ENCODE measurements at places on chromosomes 2 and 18.

- DNase-seq: no peak
These were observed 8.0 kb downstream of the NTSR2 start for GRCh38 chr2:11661891-11662435.

DNA sequence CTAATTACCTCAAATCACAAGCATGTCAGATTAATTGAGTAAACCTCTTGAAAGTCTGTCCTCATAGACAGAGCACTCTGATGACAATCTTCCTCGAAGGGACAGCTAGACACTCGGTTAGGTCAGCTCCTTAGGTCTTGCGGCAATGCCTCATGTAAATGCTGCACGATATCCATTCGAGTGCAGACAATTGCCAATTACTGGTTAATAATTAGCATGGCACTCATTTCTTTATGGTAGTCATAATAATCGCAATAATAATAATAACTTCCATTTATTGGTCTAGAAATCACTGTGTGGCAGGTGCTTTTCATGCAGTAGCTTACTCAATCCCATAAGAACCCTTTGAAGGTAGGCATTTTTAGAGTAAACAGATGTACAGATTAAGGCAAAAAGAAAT, 44.7 kb upstream of the DSC1 start:
- no peak for DNase-seq

DNA sequence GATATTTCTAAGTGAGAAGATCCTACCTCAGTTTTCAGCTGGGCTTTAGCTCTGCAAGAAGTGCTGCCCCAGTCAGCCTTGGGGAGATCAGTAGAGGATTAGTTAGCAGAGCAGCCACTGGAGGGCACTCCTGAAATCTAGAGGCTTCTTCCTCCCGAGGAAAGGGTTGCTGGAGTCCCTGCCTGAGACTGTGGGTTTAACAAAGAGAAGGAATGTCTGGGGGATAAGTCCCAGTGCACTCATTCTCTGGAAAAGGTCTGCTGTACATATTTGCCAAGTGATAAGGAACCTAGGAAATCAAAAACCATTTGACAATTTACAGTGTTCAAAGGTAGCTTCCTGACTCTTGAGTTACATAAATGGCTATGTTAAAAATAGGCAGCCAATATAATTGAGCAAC, 207.2 kb downstream of the SLC8A1 start:
- DNase-seq: no peak

- no peak for DNase-seq
These were observed 146.3 kb upstream of the SPOPL start for GRCh38 chr2:138355244-138355643.

- no peak for DNase-seq
These were observed 6.0 kb downstream of the CIAO1 start for GRCh38 chr2:96271995-96272394.

- DNase-seq: no peak
These were observed 53.0 kb upstream of the ID2 start for GRCh38 chr2:8628866-8629209.

- no peak for DNase-seq
These were observed 12.3 kb downstream of the SCG2 start for GRCh38 chr2:223589901-223590300.

DNA sequence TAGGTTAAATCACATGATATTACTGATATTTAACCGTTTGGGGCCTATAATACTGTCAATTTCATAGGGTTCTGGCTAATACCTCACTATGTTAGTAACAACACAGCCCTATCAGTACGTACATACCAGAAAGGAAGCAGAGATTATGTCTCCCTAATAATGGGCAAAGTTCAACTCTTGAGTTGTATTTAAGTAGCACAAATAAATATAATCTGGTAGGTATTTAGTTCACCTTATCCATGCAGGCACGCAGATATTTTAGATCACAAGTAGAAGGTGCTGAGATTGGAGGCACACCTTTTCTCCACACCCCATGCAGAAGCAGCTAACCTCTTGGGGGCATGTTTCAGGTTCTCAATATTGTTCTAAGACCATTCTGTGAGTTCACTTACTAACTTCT, 118.9 kb downstream of the IRS1 start:
- no peak for DNase-seq

- no peak for DNase-seq
These were observed 70.0 kb downstream of the PXDN start for GRCh38 chr2:1674276-1674675.

- DNase-seq: no peak
These were observed 31.0 kb downstream of the GLI2 start for GRCh38 chr2:120766470-120767351.

DNA sequence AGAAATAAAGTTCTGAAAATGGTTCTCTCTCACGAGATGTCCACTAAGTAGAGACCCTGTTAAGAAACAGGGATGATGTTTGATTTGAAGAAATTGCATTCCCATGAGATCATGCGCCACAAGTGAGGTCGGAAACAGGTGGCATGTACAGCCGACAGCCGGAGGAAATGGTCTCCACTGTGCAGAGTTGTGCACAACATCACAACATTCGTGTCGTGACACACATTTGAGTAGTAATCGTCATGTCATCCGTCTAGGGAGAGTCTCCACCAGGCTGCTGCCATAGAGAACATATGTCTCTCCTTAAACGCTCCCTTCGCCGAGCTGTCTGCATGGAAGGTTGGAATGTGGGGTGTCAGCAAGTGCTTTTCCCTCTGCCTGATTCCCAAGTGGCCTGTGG, 84.7 kb downstream of the ASAP2 start:
- DNase-seq: no peak

DNA sequence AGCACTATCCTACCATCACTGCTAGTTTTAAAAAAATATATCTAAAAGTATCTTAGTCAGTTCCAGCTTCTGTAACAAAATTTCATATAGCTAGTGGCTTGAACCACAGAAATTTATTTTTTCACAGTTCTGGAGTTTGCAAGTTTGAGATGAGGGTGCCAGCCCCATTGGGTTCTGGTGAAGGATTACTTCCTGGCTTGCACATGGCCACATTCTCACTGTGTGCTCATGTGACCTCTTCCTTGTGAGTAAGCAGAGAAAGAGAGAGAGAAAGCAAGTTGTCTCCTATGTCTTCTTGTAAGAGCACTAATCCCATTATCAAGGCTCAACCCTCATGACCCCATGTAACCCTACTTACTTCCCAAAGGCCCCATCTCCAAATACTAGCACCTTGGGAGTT, 158.9 kb downstream of the DOK6 start:
- DNase-seq: no peak

DNA sequence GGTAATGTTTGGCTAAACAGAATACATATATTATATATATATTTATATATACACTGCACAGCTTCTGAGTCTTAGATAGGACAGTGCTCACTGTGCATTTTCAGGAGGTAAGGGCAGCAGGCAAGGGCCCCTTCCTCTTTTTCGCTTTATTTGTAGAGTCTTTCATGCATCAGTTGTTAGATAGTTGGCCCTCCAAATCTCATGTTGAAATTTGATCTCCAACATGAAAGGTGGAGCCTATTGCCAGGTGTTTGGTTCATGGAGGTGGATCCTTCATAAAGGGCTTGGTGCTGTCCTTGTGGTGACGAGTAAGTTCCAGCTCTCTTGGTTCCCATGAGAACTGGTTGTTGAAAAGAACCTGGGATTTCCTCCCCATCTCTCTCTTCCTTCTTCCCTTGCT, 48.1 kb downstream of the TSN start:
- DNase-seq: no peak

GRCh38 chr2:171046048-171046560, 114.6 kb downstream of the TLK1 start:
- DNase-seq: no peak

DNA sequence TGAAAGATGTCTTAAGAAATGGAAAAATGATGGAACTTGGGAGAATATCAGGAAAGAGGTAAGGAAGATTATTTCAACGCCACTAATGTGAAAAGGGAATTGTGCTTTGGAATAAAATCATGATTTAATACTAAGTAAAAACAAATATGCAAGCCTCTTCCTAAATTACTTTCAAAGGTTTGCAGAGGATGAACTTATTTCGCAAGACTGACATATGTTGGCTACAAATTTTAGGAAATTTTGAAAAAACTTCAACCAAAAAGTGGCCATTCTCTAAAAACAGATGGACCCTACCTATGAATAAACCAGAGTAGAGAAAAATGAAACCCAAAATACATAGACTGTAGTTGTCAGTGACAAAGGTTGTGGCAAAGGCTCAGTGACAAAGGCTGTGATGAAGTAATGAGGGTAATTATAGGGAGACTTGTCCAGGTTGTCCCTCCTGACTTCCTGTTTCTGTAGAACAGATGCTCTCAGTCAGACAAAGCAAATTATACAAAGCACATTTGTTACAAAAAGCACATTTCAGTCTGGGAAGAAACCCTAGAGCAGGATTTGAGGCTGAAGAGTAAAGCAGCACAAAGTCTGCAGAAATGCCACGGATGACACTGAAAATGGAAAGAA, 39.5 kb downstream of the SFT2D3 start:
- no peak for DNase-seq

- DNase-seq: no peak
These were observed 17.1 kb upstream of the SNED1 start for GRCh38 chr2:240981280-240981679.

DNA sequence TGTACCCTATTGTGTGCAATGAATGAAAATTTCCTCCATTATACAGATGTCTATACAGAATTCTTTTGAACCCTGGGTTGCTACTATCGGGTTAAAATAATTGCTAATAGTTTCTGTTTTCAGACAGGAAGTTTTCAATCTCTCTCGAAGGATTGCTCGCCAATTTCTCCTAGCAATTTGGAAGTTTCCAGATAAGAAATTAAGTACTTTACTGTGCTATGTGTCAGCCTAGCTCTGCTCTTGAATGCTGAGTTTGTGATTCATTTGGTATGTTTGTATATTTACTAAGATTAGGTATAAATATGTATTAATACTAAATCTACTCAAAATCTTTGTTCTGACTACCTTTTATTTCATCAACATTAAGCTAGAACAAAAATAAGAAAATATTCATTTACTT, 74.6 kb upstream of the ARL5A start:
- DNase-seq: no peak

DNA sequence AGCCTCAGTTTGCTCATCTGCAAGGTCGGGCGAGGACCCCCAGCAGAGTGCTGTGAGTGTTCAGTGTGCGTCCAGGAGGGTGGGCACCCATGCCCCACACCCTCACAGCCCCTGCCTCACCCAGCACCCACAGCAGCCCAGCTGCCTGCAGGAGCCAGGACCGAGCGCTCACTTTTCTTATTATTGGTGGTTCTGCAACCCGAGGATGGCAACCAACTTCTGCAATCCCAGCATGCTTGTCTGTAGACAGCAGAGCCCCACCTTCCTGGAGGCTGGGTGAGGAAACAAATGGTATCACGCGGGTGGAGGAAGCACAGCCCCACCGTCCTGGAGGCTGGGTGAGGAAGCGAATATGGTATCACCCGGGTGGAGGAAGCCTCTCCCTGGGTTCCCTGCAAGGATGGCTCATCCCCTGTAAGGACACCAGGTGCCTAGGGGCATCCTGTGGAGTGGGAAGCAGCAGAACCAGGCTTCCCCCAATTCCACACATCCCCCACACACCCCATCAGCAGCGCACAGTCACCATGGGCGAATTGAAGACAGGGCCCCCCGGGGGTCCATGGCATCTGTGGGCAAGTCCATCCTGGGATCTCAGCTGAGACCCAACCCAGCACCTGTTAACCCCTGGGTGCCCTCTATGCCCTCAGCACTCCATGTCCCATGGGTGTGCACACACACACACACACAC, 220.5 kb upstream of the RAB6C start:
- DNase-seq: no peak

DNA sequence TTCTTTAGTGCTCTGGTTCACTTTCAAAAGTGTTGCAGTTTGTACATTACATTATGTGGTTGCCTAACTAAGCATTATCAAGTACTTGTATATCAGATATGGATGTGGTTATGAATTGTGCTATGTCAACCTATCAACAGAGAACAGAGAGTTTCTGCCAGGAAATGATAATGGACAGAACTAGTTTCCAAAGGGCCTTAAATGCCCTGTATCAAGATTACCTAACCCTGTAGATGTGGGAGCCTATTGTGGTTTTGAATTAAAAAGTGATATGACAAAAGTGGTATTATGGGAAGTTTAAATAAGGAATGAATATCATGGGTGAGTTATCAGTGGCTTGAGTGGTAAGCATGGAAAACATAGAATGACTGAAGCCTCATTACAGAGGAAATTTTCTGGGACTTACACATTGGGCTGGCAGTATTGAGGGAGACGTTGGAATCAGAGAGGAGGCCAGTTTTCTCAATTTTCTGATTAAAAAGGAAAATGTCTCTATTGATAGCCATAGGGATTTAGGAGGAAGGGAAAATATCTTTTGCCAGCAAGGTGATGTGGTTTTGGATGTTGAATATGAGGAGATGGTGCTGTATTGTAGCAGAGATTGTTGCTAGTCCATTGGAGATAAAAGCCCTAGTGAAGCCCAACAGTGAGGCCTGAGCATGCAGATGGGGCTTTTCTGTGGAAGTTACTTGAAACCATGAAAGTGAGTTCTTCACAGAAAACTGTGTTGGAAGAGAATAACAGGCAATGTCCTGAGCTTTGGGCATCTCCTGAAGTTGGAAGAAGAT, 140.7 kb downstream of the TTC27 start:
- no peak for DNase-seq

DNA sequence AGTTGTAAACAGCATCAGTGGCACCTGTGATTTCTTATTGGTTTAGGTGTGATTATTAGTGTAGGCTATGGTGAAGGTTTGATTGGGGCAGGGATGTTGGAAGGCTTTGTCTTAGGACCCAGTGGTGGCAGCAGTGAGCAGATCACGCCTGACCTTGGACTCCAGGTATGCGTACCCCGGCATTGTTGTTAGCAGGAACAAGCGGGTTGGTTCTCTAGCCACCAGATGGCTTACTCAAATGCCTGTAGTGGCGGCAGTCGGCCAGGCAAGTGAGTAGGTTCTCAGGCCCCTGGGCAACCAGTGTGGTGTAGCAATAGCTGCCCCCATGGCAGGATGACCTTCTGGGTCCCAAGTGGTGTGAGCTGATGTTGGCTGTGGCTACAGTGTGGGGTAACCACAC, 558.3 kb downstream of the KCNJ3 start:
- no peak for DNase-seq

GRCh38 chr2:212712466-212712865, 173.9 kb upstream of the ERBB4 start:
- DNase-seq: no peak

GRCh38 chr2:73503992-73504570, 118.4 kb downstream of the ALMS1 start:
- DNase-seq: no peak

DNA sequence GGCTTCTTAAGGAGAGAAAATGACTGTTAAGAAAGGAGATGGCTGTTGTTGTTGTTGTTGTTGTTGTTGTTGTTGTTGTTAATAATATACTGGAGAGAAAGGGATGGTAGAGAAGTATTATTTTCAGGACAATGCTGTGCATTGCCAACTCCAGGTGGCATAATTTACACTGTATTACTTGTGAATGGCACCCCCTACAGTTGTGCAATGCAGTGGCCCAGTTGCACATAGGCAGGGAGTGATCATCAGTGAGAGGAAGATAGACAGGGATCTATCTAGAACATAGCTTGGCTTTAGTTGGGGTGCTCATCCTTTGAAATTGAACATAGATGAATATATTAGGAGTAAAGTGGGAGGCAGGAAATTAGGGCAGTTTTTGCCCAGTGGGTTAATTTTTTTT, 47.2 kb upstream of the TMEM163 start:
- no peak for DNase-seq
